Mesangial cell (primary cell): ENCODE measurements at places on chromosomes 5 and 9. TPM values are rescaled to one million over a fixed set of nuclear protein-coding genes. Genes with fewer than 3 reads are reported as not detected.

Gene ISL1
- total RNA-seq, result not detected in 2 replicates

Gene CYLC2
- total RNA-seq, result not detected in 2 replicates

Gene ARL10
- total RNA-seq, result 7.5 and 15.3 TPM in 2 replicates

Gene NUTM2F
- not detected in 2 replicates for total RNA-seq

Gene SLC1A3
- 0.33 and 1.5 TPM in 2 replicates for total RNA-seq

Gene OR1Q1
- total RNA-seq, result not detected in 2 replicates

Gene SLC26A2
- total RNA-seq, result 10.4 and 11.7 TPM in 2 replicates

Gene PCDHGB5
- total RNA-seq, result 10.6 and 15.8 TPM in 2 replicates

Gene CNTLN
- 3.5 and 4.2 TPM in 2 replicates for total RNA-seq

Gene NRG2
- under 0.01 and 0.38 TPM in 2 replicates for total RNA-seq

Gene WNK2
- 0.13 and 0.33 TPM in 2 replicates for total RNA-seq

Gene LVRN
- total RNA-seq, result 0.49 TPM in 1 of 2 replicates, not detected in the other

Gene CAAP1
- total RNA-seq, result 9.8 and 13.0 TPM in 2 replicates

Gene SPAAR
- 0.16 TPM in 1 of 2 replicates, not detected in the other for total RNA-seq

Gene POLE3
- 20.5 and 59.6 TPM in 2 replicates for total RNA-seq

Gene ZBTB26
- 2.3 and 3.8 TPM in 2 replicates for total RNA-seq

Gene MLANA
- total RNA-seq, result not detected in 2 replicates

Gene KIAA0825
- total RNA-seq, result 0.65 and 2.2 TPM in 2 replicates

Gene CCL27
- total RNA-seq, result 0.25 TPM in 1 of 2 replicates, not detected in the other

Gene NFIB
- 4.4 and 8.2 TPM in 2 replicates for total RNA-seq

Gene TRAF2
- 10.9 and 22.7 TPM in 2 replicates for total RNA-seq

Gene LHX2
- not detected in 2 replicates for total RNA-seq

Gene TMEM232
- under 0.01 and 1.3 TPM in 2 replicates for total RNA-seq

Gene C5orf63
- total RNA-seq, result 2.3 and 2.8 TPM in 2 replicates

Gene PCSK5
- total RNA-seq, result 3.3 and 7.7 TPM in 2 replicates

Gene ECSCR
- 0.65 TPM in 1 of 2 replicates, not detected in the other for total RNA-seq

Gene SLC9A3
- total RNA-seq, result 2.9 and 3.4 TPM in 2 replicates

Gene PRDM9
- total RNA-seq, result not detected in 2 replicates

Gene OCLN
- 6.0 and 16.5 TPM in 2 replicates for total RNA-seq

Gene FREM1
- total RNA-seq, result under 0.01 and 1.6 TPM in 2 replicates

Gene EPB41L4B
- 0.49 and 0.76 TPM in 2 replicates for total RNA-seq

Gene LIX1
- total RNA-seq, result 0.89 TPM in 1 of 2 replicates, not detected in the other

Gene BTF3
- 360 and 457 TPM in 2 replicates for total RNA-seq
